ENCODE measurements at places on chromosomes 12 and 14. TPM values are rescaled to one million over a fixed set of nuclear protein-coding genes. Genes with fewer than 3 reads are reported as not detected.
A peak's percentile ranks its signal among the peaks of the same experiment; 100 is the strongest.

DNA sequence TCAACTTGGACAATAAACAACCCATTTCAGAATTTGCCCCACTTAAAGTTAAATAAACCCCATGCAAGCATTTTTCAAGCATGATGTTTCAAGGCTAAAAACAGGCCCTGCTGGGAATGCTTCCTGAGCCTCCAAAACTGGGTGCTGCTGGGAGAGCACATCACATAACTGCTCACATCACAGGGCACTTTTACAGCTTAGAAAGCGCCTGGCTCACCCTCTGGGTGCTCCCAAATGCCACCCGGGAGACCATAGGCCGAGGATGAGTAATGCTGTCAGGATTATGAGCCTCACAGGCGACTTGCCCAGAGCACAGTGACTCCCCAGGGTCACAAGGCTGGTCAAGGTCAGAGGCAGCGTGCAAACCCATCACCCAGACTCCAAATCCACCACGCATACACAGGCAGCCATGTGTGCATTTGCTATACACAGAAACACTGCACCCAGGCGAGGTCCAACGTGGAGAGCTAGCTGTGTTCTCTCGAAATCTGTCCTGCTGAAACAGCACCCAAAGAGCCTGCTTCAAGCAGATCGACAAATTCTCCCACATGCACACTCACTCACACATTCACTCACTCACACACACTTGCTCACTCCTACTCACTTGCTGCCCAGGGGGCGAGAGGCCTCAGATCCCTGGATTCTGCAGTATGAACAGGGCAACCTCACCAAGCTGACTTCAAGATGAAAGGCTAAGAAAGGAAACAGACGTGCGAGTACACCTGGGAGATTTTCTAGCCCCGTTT lies 58.7 kb downstream of the ITPK1 start:
- H3K27ac ChIP-seq, result no peak overlapping the region
- peak overlapping the region; percentile 13 for H3K4me3 ChIP-seq
- peaks cover 10% of the 10 kb centered on the region for H3K27me3 ChIP-seq
- no peaks in the 10 kb centered on the region for H3K36me3 ChIP-seq
- no peak for DNase-seq

DNA sequence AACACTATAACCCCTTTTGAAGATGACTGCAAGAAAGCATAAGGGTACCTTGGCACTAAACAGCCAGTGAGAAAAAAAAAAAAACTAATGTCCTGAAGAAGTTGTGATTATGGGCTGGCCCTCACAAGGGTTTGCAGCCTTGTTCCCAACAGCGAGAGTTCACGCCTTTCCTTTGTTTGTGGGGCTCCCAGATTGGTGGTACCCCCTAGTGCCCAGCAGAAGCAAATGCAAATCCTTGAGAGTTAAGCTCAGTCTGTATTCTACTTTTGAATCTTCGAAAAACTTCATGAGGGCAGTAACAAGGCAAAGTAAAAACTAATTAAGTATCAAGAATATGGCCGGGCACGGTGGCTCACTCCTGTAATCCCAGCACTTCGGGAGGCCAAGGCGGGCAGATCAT lies 238.9 kb upstream of the LMO3 start:
- H3K27me3 ChIP-seq, result peaks cover 1% of the 10 kb centered on the region
- no peaks in the 10 kb centered on the region for H3K36me3 ChIP-seq
- no peak for DNase-seq
- H3K27ac ChIP-seq, result no peak overlapping the region
- no peaks in the 10 kb centered on the region for H3K4me1 ChIP-seq

DNA sequence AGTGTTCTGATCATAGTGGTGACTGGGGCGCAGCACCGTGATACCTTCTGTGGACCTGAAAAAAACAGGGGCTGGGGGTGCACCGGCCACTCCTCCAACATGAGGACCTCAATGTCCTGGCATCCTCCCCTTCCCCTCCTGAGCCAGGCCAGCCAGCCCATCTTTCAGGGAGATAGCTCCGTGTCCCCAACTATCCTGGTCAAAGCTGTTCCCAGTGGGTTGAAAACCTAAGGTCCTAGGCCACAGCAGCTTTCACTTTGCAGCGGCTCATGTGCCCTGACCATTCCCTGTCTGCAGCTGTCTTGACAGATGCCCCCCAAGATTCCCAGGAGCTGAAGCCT lies 75.7 kb downstream of the BCL11B start:
- H3K4me1 ChIP-seq, result peaks cover 11% of the 10 kb centered on the region
- peaks cover 2% of the 10 kb centered on the region for H3K27me3 ChIP-seq
- H3K27ac ChIP-seq, result no peak overlapping the region
- DNase-seq, result no peak
- no peak overlapping the region for H3K4me3 ChIP-seq
- H3K36me3 ChIP-seq, result no peaks in the 10 kb centered on the region

DNA sequence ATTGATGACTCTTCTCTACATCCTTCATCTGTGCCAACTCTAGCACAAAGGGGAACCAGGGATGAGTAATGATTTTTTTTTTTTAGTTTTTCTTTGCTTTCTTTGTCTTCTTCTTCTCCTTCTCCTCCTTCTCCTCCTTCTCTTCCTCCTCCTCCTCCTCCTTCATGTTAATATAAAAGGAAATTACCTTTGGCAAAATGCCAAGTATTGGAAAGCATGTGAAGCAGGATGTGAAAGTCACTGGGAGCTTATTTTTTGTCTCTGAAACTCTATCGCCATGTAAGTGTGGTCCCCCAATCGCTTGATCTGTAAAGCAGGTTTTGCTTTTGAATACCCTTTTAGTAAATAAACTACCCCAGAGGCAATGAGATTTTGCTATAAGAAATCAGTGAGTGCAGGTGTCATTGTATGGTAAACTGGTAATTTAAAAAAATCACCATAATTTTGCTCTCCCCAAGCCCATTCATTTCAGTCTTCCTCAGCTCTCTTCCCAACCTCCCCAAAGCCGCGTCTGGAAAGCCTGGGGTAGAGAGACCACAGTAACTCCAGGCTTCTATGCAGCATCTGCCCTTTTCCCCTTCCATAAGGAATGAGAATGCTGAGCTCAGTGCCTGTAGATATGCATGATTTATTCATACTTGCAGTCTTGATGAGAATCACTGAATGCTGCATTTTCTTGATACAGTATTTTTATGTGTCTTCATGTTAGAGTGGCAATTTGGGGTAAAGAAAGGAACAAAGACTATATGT lies 388.7 kb downstream of the TMEM117 start:
- no peaks in the 10 kb centered on the region for H3K27me3 ChIP-seq
- H3K27ac ChIP-seq, result no peak overlapping the region
- no peak overlapping the region for H3K4me3 ChIP-seq
- no peak for DNase-seq
- no peaks in the 10 kb centered on the region for H3K4me1 ChIP-seq

DNA sequence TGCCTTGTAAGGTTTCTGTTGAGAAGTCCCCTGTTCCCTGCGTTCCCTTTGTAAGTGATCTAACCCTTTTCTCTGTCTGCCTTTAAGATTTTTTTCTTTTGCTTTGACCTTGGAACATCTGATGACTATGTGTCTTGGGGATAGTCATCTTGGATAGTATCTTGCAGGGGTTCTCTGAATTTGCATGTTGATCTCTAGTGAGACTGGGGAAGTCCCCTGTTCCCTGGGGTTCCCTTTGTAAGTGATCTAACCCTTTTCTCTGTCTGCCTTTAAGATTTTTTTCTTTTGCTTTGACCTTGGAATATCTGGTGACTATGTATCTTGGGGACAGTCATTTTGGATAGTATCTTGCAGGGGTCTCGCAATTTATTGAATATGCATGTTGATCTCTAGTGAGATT lies 38.2 kb upstream of the TMX1 start:
- no peak for DNase-seq
- H3K4me1 ChIP-seq, result peaks cover 29% of the 10 kb centered on the region
- no peak overlapping the region for H3K4me3 ChIP-seq
- peaks cover 4% of the 10 kb centered on the region for H3K27me3 ChIP-seq

DNA sequence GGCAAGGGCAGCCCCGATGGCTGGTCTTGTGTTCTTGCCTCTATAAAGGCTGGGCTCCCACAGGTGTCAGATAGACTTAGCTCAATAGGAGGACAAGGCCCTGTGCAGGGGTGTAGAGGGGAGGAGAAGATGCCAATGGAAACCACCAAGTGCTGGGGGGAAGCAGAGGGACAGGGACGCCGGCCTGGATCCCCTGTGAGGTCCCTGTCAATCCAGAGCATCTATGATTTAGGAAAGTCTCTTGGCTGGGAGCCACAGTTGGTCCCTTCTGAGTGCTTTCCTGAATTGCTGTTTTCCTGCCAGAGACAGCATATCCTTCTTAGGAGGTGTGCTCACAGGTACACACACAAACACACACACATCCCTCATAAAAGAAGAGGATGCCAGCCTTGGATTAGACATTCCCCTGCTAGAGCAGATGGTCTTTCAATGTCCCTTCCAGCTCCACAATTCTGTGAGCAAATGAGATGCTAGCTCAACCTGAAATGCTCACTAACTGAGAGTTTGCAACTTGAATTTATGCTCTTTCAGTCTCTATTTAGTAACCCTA lies 62.7 kb downstream of the TTC7B start:
- H3K4me3 ChIP-seq, result no peak overlapping the region
- peaks cover 5% of the 10 kb centered on the region for H3K27me3 ChIP-seq
- H3K27ac ChIP-seq, result no peak overlapping the region
- peaks cover 8% of the 10 kb centered on the region for H3K4me1 ChIP-seq
- no peak for DNase-seq

- no peak overlapping the region for H3K4me3 ChIP-seq
- H3K27me3 ChIP-seq, result peaks cover 5% of the 10 kb centered on the region
- no peak overlapping the region for H3K27ac ChIP-seq
- peaks cover 29% of the 10 kb centered on the region for H3K4me1 ChIP-seq
- H3K36me3 ChIP-seq, result no peaks in the 10 kb centered on the region
Measured at GRCh38 chr12:122889761-122890520, 6.0 kb downstream of the VPS37B start.

GRCh38 chr14:55446833-55447232 lies 6.4 kb upstream of the TBPL2 start:
- no peak overlapping the region for H3K27ac ChIP-seq
- H3K4me3 ChIP-seq, result no peak overlapping the region
- H3K27me3 ChIP-seq, result no peaks in the 10 kb centered on the region
- H3K4me1 ChIP-seq, result peaks cover 9% of the 10 kb centered on the region
- H3K36me3 ChIP-seq, result no peaks in the 10 kb centered on the region

SIX1 gene
- total RNA-seq, result 79.6 TPM

ENDOU gene
- total RNA-seq, result not detected

Measured in glutamatergic neuron (in vitro differentiated cells).